Hematopoietic multipotent progenitor cell treated with erythropoietin and hydrocortisone succinate and interleukin-3 and kit ligand, for 4 days (in vitro differentiated cells): ENCODE measurements at places on chromosomes 5 and 9.

DNA sequence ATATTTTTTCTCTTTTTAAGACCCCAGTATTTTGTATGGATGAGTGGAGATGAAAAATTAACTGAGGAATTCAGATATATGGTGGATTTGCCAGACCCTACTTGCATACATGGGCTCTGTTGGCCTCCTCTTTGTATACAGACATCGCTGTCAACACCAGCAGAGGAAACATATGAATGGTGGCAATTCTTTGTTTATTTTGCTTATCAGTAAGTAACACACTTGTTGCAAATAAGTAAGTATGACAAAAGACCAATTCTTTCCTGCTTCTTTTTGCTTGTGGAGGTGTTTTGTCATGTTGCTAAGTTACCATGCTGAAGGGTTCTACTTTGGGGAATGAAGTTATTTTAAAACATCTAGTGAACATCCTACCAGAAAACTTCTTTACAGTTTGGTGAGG is 298.2 kb downstream of the KIF4B start:
- no peak for DNase-seq

DNA sequence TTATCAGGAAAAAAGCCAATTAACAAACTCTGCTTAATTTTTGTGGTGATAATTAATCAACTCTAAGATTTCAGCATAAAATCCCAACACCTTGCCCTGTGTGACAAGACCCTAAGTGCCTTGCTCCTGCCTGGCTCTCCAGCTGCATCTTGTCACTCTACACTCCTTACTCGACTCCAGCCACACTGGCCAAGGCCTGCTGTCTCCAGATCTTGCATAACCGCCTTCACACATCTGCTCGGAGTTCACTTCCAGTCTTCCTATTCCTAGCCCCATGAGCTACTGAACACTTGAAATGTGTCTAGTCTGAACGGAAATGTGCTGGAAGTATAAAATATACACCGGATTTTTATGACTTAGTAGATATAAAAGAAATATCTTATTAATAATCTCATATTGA is 259.6 kb downstream of the EPB41L4A start:
- no peak for DNase-seq

GRCh38 chr9:16352791-16353401 is 517.6 kb downstream of the BNC2 start:
- DNase-seq: no peak

- no peak for DNase-seq
Observed at GRCh38 chr9:34227445-34227844, 48.6 kb downstream of the UBAP1 start.

DNA sequence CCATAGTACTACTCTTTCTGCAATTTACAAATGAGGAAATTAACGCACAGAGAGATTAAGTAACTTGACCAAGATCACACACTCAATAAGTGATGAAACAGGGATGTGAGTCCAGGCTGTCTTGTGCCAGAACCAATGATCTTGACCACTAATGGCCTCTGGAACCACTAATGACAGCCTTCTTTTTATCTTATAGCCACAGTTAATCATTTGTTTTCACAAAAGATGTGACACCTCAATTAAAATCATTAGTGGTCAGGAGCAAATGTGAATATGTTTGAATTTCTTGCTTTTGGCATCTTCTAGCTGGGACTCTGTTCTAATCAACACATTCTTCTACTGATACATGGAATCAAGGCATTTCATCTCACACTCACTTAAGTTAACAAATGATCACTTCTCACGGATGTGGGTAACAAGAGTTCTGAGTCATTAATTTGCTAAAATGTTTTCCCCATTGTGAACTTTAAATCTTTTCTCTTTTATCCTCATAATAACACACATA is 102.7 kb upstream of the CD180 start:
- DNase-seq: no peak

- DNase-seq: peak; percentile 74
Observed at GRCh38 chr9:4678679-4679267, 596 bp upstream of the CDC37L1 start.
